ENCODE measurements at places on chromosomes 2 and 18.

DNA sequence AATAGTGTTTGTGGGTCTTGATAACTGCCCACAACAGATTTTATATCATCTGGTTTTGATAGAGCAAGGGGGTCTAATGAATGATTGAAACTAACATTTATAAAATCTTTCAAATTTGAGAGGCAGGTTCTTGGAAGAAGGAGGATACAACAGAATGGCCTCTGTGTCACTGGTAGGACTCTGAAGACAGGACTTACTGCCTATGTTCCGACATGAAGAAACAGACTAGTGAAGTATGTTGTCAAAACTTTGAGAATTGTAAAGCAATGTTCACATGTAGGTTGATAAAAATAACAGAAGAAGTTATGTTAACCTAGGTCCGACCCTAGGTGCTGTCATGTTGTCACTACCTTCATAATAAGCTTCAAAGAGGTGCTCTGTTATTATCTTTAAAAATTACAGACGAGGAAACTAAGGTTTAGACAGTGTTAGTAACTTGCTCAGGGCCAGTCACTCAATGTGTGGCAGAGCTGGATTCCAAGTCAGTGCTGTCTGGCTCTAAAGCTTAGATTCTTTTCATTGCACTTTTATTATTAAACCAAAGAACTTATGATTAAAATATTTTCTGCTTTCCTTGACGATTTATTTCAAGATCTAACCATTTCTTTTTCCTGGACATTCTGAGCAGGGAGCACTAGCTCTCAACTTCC, 146.2 kb downstream of the RPIA start:
- no peak for DNase-seq

GRCh38 chr18:2325933-2326332, 245.4 kb downstream of the METTL4 start:
- no peak for DNase-seq

- no peak for DNase-seq
Observed at GRCh38 chr2:102111823-102112222, 30.7 kb upstream of the IL1R1 start.

DNA sequence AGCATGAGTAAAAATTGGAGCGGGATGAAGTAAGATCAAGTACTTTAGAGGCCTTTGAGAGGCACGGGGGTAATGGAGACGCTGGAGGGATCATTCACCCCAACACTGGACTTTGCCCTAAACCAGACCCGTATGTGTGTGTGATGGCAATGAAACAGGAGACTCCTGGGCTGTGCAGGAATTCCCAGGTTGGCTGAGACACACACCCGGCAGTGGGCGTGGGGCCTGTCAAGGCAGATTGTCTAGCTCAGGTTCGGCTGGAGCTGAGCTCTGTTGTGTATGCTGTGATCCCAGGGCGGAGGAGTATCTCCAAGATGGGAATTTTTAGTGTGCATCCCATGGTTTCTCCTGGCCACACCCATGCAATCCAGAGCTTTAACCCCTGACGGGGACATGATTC, 83.2 kb upstream of the MC2R start:
- no peak for DNase-seq

DNA sequence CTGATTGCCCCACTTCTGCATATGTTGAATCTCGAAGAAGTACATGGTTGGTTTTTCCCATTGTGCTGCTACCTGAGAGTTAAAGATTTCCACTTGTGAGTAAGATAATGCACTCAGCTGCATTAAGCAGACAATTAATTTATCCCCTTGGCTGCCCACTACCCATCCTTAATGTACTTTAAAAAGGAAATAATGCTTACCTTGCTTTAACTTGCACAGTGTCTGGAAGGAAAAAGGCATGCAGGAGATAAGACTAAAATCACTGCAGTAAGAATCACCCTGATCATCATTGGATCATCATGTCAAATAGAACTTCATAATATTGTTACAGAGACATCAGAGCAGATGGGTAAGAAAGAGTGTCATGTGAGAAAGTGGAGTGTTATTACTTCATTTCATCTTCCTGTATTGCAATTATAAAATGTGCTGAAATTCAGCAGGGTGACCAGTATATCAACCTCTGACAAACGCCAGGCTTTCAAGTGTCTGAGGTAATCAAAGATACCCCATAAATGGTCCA, 207.3 kb upstream of the PIK3C3 start:
- DNase-seq, result no peak

- no peak for DNase-seq
Observed at GRCh38 chr2:214185546-214185945, 225.3 kb upstream of the VWC2L start.

GRCh38 chr2:168118733-168119514, 128.5 kb downstream of the STK39 start:
- peak; percentile 82 for DNase-seq
